ENCODE measurements at places on chromosomes 4 and X.
A peak's percentile ranks its signal among the peaks of the same experiment; 100 is the strongest.

DNA sequence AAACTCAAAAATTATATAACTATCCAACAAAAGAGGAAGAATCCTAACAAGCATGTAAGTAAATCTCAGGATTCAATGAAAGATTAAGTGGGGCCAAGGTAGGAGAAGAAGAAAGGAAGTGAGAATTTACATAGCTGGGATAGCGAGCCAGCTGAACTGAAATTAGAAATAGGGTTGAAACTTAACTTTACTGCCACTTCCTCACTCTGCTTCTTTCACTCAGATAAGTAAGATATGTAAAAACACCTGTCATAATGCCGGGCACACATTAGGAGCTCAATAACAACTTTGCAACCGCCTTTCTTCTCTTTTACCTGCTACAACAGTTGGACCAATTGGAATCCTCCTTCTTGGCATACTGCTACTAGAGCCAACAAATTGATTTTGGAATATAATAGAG, 129.4 kb downstream of the CNKSR2 start:
- no peak for DNase-seq

- no peak for DNase-seq
Observed at GRCh38 chrX:70166601-70167590, 10.4 kb upstream of the DGAT2L6 start.

GRCh38 chrX:13013363-13014110, 30.9 kb downstream of the FAM9C start:
- no peak for DNase-seq

DNA sequence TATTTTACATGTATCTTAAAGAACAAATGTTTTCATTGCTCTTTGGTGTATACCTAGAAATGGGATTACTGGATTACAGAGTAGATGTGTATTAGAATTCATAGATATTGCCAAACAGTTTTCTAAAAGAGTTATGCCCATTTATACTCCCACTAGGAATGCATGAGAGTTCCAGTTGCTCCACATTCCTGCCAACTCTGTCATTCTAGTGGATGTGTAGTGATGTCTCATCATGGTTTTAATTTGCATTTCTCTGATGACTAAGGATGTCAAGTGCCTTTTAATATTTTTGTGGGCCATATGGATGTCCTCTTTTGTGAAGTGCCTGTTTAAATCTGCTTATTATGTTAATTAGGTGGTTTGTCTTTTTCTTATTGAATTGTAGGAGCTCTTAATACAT, 65.6 kb upstream of the BMP2K start:
- peak; percentile 86 for DNase-seq

- peak; percentile 54 for DNase-seq
Observed at GRCh38 chr4:141486375-141486997, 149.9 kb upstream of the IL15 start.

DNA sequence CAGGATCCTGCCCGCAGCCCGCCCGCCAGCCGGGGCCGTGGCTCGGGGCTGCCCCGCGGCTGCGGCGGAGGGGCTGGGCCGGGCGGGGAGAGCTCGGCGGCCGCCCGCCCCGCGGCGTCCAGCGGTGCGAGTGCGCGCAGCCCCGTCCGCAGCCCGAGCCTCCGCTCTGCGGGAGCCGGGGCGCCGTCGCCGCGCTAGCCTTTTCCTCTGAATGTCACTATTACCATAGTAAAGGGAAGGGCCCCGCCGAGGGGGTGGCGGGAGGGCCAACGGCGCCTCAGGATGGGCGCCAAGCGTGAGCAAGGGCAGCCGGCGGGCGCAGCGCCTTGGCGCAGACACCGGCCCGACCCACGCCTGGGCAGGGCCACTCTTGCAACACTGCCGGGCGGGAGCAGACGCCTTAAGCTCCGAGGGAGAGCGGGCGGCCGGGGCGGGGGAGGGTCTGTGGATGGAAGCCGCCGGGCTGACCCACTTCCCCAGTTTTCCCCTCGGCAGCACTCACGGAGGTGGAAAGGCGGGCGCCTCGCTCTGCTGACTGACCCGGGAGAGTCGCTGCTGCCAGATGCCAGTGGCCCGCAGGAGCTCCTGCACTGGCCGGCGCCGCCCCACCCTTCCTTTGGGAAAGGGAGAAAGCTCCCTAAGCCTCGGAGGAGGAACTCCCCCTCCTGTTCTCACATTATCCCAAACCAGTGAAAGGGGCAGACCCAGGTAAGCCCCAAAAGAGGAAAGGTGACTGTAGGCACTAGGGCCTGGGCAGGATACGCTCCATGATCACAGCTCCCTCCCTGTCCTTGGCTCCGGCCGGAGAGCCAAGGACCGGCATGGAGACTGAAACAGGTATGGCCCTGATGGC, 329.4 kb downstream of the HNRNPD start:
- no peak for DNase-seq

- DNase-seq = no peak
Observed at GRCh38 chrX:22373766-22374165, 101.1 kb downstream of the CBLL2 start.

- no peak for DNase-seq
Observed at GRCh38 chr4:57043347-57044251, 64.9 kb downstream of the POLR2B start.

- no peak for DNase-seq
Observed at GRCh38 chrX:13854003-13854402, 37.1 kb upstream of the GPM6B start.

DNA sequence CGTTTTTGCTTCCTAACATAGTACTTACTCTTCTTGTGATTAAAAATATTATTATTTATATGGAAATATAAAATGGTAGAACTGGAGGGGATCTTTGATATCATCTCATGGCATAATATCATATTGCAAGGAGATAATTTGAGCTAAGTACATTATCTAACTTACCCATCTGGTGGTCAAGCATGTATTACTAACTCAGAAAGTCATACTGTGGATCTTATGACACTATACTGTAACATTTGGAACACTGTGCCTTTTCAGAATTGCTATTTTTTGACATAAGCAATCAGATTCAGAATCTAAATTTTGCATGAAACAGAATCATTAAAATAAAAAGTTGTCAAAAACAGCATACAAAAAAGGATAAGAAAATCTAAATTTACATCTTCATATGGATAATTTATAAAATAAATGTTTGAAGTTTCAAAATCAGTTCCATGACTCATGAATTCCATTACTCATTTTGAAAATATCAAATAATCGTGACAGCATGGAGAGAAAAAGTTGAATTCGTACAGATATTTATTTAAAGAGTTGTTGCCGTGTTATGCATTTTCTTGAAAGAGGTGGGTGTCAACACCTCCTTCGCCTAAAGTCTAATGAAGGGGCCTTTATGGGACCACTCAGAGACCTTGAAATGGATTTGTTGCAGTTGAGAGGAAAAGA, 928.1 kb downstream of the PDHA2 start:
- peak; percentile 43 for DNase-seq

GRCh38 chr4:929096-929765, 2.9 kb downstream of the GAK start:
- no peak for DNase-seq

GRCh38 chr4:154367659-154368058, 123.9 kb downstream of the DCHS2 start:
- no peak for DNase-seq

DNA sequence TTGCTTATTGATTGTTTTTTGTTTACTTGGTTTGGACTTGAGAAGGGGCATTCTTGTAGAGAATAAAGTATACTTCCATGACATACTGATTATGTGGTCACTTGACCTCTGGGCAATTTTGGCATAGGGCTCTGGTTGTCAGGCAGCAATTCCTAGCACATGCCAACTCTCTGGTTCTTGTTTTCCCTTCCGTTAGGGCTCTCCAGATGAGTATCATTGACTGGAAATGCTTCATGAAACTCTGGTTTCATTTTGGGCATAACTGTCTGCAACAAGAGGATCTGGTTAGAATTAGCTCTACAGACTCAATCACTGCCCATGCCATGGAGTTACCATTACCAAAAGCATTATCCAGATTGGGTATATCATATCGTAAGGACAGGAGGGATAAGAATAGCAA, 1057.9 kb downstream of the FAT4 start:
- no peak for DNase-seq

- no peak for DNase-seq
Observed at GRCh38 chr4:37958932-37959331, 1.3 kb upstream of the PTTG2 start.

- DNase-seq = no peak
Observed at GRCh38 chrX:70038951-70039350, 10.8 kb downstream of the AWAT2 start.

DNA sequence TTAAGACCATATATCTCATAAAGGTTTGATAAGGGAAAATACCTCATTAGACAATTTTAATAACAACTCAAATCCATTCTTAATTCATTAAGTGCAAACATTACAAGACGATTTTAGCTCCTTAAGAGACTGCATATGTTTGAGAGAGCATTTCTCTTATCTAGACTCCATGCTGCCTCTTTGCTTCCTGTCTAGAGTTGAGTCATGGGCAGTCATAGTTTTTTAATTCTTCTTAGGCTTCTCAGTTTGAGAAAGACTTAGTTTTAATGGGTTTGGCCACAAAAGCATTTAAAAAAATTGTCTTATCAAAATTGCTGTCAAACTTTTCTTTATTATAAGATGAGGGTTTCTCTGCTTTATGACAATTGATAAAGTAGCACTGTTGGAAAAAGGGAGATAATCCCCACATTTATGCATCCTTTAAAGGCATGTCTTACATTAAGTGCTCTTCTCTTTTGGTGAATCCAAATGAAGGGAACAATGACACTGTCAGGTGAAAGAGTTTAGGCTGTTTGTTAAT, 713.4 kb downstream of the PCDH18 start:
- DNase-seq = no peak

GRCh38 chrX:150587585-150588503, 19.4 kb downstream of the MTM1 start:
- DNase-seq = no peak

GRCh38 chr4:87257523-87257922, 37.1 kb upstream of the KLHL8 start:
- no peak for DNase-seq

DNA sequence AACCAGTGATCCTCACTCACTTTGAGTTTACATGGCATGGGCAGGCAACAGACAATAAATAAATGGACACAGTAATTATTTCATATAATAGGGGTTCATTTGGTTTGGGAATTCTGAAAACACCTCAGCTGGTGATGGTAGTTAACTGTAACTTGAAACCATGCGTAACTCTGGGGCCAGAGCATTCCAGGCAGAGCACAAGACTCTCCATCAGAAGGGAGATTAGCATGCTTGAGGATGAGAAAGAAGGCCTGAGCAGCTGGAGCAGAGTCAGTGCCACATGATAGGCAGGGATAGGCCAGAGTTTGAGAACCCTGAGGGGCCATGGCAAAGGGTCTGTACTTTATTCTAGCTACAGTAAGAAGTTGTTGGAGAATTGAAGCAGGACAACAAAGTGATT, 56.3 kb upstream of the CXCL8 start:
- DNase-seq = no peak

DNA sequence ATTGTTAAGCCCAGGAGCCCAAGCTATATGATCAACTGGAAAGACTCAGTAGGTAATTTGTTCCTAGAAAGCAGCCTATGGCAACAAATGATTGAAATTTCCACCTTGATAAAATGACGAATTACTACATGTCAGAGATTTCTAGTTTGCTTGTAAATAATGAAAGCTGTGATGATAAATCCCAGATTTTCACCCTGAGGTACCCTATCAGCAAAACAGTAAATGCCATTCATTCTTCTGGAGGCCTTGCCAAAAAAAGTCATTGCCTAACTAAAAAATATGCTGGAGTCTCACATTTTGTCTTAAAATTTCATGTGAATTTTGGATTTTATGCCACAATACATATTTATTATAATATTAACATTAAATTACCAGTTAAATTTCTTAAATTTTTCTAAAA, 71.3 kb downstream of the PPEF2 start:
- no peak for DNase-seq
